ENCODE measurements at places on chromosomes 1 and 21. TPM values are rescaled to one million over a fixed set of nuclear protein-coding genes. Genes with fewer than 3 reads are reported as not detected.
A peak's percentile ranks its signal among the peaks of the same experiment; 100 is the strongest.

The PCAT6 gene
- total RNA-seq: not detected

The CNN3 gene
- total RNA-seq: 286 TPM

DNA sequence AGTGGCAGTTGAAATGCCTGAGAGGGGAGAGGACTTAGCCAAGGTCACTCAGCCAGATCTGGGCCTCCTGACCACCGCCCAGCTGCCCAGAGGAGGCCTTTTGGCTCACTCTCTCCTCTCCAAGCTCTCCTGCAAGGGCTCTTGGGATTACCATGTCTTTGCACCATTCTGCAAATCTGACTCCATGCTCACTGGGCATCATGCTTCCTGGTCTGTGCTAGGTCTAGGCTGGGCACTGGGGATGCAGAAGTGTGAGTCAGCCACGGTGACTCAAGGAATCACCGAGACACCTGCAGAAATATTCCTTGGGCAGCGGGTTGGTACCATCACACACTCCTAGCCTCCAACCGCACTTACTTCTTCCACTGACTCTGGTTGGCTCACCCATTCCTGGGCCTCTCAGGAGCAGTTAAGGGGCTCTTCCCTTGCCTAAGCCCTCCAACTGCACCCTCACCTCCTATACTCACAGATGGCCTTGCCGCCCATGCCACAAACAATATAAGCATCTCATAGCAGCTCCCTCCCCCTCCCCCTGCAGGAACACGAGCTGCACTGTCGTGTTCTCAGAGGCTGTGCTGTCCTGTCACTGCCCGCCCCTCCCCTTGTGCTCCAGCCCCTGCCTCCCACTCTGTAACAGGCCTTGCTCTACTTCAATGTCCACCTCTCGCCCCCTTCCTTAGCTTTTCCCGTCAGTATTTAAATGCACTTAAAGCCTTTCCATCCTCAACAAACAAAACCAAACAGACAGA, 34.8 kb downstream of the CDCP2 start:
- no peak for DNase-seq

The ITLN1 gene
- total RNA-seq: 0.37 TPM

DNA sequence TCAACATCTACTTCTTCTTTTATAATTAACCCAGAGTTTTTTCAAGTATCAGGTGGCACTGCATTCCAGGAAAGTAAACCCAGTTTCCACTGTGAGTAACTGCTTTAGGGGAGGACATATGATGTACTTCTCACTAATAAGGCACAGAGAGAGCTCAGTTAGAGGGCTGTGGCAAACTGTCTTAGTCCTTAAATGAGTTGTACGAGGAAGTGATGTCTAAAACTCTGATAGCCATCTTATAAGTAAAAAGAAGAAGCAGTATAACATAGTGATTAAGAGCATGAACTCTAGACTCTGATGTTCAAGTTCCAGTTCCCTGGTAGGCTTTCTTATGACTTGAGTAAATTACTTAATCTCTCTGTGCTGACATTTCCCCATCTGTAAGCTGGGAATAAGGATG, 58.7 kb upstream of the PTGS2 start:
- DNase-seq: no peak

DNA sequence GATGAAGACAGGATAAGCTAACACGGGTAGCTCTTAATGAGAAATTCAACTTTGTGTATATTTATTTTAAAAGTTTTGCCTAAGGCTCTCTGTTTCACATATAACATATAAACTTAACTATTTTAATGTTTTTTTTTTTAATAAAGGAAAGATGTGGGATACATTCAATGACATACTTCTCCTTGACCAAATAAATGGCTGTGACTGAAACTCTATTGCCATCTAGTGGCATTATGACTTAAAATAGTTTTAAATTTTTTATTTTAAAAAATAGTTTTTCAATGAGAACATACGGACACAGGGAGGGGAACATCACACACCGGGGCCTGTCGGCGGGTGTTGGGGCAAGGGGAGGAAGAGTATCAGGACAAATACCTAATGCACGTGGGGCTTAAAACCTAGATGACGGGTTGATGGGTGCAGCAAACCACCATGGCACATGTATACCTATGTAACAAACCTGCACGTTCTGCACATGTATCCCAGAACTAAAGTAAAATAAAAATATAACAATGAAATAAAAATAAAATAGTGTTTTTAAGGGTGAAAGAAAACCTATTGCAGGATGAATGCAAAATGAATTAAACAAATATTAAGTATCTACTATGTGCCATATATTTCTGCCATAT, 83.4 kb downstream of the LYST start:
- DNase-seq: peak; percentile 26

DNA sequence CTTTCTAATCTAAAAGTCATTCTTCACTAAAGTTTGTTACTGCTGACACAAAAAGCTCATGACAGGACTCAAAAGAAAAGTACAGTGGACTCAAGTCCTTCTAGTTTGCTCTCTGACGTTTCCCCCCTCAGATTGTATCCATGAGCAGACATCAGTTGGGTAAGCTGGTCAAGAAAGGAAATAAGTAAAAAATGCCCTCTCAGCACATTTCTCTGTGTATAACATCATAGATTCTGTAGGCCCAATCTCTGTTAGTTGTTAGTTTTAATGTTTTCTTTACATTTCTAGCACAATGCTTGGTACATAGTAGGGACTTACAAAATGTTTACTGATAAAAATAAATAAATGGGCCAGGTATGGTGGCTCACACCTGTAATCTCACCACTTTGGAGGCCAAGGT, 96.8 kb downstream of the NR5A2 start:
- DNase-seq: no peak

The NTMT2 gene
- not detected for total RNA-seq

DNA sequence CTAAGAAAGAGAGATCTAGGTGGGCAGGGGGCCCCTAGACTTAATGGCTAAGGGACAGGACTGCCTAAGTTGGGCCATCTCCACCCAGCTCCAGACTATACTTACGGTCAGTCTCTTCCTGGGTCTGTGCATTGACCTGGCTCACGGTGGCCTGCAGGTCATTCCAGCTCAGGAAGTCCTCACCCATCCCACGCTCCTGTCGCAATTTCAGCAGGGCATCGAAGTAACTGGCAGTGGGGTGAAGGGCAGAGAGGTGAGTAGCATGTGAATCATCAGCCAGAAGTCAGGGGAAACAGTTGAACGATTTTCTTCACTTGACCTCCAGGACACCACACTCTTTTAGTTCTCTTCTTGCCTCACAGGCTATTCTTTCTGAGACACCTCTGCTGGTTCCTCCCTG, 20.5 kb downstream of the IQGAP3 start:
- DNase-seq: no peak

- DNase-seq: no peak
Observed at GRCh38 chr1:41540886-41541591, 56.6 kb upstream of the EDN2 start.

DNA sequence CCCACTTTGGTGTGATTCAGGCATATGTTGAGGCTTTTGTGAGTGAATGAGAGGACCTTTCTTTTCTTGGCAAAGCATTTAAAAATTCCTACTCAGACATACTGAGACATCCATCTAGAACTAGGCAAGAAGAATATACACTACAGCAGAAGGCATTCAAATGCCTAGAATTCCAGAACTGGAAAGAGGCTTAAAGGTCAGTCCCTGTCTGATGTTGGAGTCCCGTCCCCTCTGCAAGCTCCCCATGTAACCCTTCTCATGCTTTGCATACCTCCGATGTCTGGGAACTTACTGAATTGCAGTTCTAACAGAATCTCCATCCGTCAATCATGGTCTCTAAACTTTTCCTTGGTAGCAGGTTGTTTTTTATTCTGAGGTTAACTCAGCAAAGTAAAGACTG, 152.9 kb downstream of the ATP6V1G3 start:
- peak; percentile 57 for DNase-seq

GRCh38 chr1:8133657-8134430, 107.7 kb upstream of the ERRFI1 start:
- no peak for DNase-seq

The FCER1G gene
- total RNA-seq: 1.5 TPM

DNA sequence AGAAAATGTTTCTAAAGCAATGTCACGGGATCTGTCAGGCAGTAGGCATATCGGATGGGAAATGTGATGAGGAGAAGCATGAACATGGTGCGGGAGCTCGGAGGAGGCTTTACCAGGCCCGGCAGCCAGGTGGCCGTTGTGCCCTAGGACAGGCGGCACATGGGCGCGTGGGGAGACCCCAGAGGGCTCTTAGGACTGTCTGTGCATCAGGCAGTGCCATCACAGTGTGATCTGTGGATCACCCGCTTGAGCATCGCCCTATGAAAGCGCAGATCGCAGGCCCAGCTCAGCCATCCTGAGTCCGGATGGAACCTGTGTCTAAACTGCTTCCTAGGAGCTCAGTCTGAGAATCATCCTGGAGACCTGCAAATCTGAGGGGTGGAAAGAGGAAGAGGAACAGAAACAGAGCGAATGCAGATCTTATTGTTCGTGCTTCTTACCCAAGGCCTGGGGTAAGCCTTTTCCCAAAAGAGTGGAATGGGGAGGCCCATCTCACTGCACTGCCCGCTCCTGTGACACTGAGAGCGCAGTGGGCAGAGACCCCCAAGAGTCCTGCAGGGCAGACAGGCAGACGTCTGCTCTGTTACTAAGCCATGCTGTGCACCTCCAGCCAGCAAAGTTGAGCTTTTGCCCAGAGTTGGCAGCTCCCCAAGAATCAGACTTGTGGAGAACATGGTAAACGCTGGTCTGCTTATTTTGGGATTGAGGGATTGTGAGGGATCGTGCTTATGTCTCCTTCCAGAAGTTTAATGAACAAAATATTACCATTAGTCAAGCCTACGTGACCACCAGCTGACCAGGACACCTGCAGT, 251.0 kb downstream of the RHOU start:
- DNase-seq: no peak

The GPR52 gene
- 1.2 TPM for total RNA-seq

GRCh38 chr1:40530735-40531380, 579 bp upstream of the ZNF684 start:
- DNase-seq: peak; percentile 1

GRCh38 chr1:52633291-52633754, 355 bp downstream of the SHISAL2A start:
- peak; percentile 53 for DNase-seq

DNA sequence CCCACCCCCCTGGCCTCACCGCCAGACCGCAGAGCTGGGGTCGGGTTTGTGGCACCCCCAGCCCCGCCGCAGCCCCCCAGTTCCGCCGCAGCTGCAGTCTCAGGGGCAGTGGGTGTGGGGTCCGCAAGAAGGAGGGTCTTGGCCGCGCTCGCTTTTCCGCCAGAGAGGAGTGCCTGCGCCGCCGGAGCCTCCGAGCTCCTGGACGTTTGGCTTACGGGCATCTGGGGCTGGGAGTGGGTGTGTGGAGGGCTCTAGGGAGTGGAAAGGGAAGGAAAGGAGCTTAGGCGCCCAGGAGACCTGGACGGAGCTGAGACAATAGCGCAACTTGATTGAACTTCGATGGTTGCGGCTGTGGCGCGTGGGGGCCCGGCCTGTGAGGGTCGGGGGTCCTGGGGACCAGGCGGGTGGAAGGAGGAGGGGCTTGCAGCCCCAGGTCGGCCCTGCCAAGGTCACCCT, 88.8 kb upstream of the IPO9 start:
- no peak for DNase-seq

DNA sequence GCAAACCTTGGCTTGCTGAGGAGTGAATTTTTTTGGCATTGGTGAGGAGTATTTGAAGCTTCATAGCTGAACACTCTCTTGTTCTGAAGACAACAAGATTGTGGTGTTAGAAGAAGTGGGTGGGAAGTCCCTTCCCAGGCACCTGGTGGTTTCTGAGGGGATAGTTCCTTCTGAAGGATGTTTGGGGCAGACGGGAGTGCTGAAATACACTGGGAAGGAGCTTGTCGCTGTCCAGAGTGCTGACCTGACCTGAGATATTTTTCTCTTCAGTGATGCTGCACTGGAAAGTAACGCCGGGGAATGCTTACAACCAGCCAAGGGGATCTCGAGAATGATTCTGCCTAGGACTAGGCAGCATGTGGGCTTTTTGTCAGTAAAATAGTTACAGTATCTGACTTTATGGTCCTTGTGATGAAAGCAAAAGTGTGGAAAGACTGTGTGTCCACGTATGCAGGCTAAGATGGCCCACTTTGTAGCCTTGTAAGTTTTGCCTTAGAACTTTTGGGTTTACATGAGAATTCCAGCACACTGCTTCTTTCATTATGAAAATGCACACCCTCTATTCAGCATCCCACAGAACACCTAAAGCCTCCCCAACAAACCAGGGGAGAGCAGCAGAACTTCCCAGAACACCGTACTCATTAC, 33.1 kb upstream of the NFASC start:
- DNase-seq: peak; percentile 77

The OLFM3 gene
- total RNA-seq: not detected

GRCh38 chr1:39159224-39160036, 45.1 kb upstream of the MACF1 start:
- peak; percentile 63 for DNase-seq

DNA sequence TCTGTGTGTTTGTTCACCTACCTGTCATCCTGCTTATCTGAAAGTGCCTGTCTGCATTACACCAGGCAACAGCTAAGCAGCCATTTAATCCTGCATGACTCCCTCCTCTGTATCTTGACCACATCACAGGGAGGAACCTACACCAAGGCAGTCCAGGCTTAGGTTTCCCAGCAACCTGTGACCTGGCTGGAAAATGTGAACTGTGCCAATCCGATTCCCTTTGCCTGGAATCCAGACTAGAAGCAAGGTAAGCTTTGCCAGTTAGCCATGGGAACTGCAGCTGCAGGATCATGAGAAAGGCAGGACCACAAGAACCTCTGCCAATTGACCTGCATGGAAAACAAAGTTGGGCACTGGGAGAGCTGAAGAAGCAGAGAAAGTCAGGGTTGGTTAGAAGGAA, 6.3 kb upstream of the ATP1B1 start:
- DNase-seq: no peak

The ANXA9 gene
- 42.5 TPM for total RNA-seq

The KRTAP11-1 gene
- not detected for total RNA-seq

- no peak for DNase-seq
Observed at GRCh38 chr21:34952701-34953100, 96.4 kb downstream of the RUNX1 start.

DNA sequence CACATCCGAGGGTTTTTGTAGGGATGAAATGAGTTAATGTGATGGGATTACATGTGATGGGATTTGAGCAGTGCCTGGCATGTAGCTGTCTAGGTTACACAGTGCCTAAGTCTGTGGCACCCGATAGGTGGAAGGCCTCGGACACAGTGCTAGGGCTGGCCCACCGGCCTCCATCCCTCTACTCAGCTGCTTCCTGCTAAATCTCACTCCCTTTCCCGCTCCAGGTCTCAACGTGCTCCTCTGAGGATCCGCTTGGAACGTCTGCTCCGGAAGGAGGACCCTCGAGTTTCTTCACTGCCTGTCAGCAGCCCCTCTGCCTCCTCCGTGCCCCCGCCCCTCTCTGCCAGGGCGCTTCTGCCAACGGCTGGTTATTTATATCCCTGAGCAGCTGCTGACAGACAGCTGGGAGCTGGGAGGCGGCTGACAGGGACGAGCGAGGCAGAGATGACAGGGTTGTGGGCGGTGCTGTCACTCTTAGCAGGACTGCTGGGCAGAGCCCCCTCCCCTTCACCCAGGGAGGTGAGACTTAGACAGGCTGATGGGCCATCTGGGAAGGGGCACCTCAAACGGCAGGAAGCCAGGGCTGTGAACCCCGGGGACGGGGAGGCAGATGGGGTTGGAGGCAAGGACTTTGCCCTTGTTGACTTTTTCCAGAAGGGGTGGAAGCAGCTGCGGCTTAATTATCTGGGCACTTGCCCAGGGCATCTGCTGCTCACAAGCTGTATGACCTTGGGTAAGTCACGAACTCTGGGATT, 26.6 kb upstream of the LRRN2 start:
- no peak for DNase-seq

The SLC22A15 gene
- 0.28 TPM for total RNA-seq

- DNase-seq: no peak
Observed at GRCh38 chr1:82690411-82690810, 889.7 kb downstream of the ADGRL2 start.

GRCh38 chr1:173295995-173296394, 88.9 kb upstream of the TNFSF4 start:
- DNase-seq: no peak

- DNase-seq: no peak
Observed at GRCh38 chr1:194644528-194644927, 1458.1 kb upstream of the B3GALT2 start.
